Activated CD4-positive, CD25-positive, alpha-beta regulatory T cell treated with anti-CD3 and anti-CD28 coated beads, Interleukin-2, amount 50 U/mL, for 16 hours (primary cell): ENCODE measurements at places on chromosomes 6 and 20.

GRCh38 chr6:32050562-32050961 lies 12.3 kb downstream of the CYP21A2 start:
- DNase-seq = no peak

- DNase-seq = no peak
Observed at GRCh38 chr6:122751326-122751725, 28.2 kb upstream of the FABP7 start.

GRCh38 chr6:43207286-43207685 lies 22.0 kb downstream of the DNPH1 start:
- no peak for DNase-seq

GRCh38 chr6:11008821-11009220 lies 35.3 kb downstream of the ELOVL2 start:
- DNase-seq = no peak

DNA sequence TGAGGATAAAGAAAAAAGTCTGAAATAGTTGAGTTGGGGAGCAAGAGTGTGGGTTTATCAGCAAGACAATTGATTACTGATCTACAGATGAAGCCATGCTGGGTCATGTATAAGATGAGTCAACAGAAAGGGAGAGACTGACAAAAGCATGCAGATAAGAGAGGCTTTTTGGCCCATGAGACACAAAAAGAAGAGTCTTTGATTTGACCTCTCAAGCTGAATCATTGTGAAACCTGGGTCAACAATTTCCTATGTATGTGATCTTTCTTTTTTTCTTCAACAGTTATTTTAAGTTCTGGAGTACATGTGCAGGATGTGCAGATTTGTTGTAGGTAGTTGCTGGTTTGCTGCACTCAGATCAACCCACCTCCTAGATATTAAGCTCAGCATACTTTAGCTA lies 15.9 kb downstream of the RIMS1 start:
- DNase-seq = no peak

GRCh38 chr6:137341681-137342195 lies 122.6 kb upstream of the IFNGR1 start:
- DNase-seq = peak; percentile 13

DNA sequence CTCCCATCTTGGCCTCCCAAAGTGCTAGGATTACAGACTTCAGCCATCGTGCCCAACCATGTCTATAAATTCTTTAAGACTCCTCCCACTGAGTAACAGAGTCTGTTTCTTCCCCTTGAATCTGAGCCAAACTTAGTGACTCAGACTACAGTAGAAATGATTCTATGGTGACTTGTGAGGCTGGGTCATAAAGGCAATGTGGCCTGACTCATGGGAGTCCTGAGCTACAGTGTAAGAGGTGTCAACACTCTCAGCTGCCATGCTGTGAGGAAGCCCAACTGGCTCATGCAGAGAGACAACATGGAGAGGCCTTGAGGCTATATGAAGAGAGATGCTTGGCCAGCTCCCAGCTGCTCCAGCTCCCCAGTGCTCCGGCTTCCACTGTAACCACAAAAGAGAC lies 5.2 kb upstream of the NRSN2 start:
- DNase-seq = no peak

DNA sequence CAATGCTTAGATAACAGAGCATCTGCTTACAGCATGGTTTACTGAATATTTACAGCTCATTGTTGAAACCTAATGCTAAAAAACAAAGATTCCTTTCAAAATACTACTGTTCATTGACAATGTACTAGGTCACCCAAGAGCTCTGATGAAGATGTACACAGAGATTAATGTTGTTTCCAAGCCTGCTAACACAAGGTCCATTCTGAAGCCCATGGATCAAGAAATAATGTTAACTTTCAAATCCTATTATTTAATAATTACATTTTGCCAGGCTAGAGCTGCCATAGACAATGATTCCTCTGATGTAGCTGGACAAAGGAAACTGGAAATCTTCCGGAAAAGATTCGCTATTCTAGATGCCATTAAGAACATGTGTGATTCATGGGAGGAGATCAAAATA lies 355.6 kb downstream of the TENT5A start:
- DNase-seq = no peak

- DNase-seq = no peak
Observed at GRCh38 chr20:23114448-23115082, 28.4 kb upstream of the CD93 start.

GRCh38 chr6:501891-502601 lies 110.5 kb downstream of the IRF4 start:
- DNase-seq = no peak

GRCh38 chr6:56915832-56916231 lies 39.1 kb upstream of the BEND6 start:
- no peak for DNase-seq

- DNase-seq = no peak
Observed at GRCh38 chr6:44631968-44632367, 244.5 kb downstream of the CDC5L start.

- no peak for DNase-seq
Observed at GRCh38 chr20:64063389-64064144, 569 bp downstream of the TCEA2 start.

DNA sequence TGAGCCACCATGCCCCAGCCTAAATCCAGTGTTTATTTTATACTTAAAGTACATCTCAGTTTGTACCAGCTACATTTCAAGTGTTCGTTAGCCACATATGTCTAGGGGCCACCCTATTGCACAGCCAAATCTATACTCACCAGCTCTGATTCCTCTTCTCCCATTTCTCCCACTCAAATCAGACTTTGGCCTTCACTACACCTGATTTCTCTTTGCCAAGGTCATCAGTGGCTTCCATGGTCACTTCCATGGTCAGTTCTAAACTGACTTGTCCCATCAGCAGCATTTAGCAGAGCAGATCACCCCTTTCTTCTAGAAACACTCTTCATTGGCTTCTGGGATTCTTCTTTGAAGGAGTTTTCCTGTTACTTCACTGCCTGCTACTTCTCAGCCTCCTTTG lies 14.1 kb downstream of the GHRH start:
- no peak for DNase-seq

DNA sequence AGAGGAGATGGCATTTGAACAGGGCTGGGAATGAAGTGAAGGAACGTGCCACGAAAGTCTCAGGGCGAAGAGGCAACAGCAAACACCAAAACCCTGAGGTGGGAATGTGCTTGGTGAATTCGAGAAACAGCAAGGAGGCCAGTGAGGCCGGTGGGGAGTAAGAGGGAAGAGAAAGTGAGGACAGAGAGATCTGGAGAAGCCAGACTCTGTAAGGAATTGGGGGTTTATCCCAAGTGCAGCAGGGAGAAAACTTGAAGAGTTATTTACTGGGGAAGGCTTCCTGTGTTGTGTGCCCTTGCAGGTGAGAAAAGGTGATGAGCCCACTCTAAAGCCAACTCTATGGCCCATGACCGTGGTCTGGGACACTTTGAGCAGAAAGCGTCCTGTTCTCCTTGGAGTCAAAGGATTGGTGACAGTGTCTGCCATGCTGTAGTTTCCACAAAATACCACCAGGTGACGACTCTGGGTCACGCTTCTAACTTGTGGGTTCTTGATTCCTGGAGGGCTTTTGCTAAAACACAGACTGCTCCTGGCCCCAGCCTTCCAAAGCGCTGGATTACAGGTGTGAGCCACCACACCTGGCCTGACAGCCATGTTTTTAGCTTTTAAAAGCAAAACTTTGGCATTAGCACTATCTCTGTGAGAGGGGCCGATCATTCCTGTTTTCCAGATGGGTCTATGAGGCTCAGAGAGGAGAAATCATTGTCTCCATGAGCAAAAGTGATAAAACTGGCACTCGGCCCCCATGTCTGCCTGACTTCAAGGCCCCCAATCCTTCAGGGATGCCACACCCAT lies 18.0 kb upstream of the CSNK2A1 start:
- DNase-seq = no peak

DNA sequence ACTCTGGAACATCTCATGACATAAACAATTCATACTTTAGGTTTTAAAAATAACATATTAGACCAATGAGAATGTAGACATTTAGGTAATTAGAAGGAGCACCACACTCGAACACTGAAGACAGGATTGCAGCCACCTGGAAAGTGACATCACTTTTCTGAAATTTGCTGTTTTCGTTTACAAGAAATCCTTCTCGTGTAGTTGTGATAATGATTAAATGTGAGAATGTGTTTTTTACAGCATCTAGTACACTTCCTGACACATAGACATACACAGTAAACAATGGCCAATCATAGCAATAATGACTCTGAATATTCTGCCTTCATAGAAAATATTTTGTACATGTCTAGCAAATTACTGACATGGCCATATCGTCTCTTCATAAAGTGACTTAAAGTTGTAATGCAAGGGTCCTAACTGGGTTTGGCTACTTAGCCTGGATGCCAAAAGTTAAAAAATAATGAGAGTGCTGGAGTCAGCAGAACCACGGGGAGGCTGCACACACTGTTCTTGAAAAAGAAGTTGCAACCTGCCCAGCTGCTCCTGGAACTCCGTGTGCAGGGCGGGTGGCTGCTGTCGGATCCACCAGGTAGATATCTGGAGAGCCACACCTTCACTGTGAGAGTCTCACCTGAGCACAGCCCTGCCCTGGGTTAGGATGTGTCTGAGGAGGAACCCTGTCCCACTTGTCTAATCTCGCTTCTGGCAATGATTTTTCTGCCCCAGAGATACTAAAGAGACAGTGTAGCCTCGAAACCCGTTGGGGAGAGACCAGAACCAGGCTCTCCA lies 212.9 kb downstream of the QKI start:
- DNase-seq = no peak

DNA sequence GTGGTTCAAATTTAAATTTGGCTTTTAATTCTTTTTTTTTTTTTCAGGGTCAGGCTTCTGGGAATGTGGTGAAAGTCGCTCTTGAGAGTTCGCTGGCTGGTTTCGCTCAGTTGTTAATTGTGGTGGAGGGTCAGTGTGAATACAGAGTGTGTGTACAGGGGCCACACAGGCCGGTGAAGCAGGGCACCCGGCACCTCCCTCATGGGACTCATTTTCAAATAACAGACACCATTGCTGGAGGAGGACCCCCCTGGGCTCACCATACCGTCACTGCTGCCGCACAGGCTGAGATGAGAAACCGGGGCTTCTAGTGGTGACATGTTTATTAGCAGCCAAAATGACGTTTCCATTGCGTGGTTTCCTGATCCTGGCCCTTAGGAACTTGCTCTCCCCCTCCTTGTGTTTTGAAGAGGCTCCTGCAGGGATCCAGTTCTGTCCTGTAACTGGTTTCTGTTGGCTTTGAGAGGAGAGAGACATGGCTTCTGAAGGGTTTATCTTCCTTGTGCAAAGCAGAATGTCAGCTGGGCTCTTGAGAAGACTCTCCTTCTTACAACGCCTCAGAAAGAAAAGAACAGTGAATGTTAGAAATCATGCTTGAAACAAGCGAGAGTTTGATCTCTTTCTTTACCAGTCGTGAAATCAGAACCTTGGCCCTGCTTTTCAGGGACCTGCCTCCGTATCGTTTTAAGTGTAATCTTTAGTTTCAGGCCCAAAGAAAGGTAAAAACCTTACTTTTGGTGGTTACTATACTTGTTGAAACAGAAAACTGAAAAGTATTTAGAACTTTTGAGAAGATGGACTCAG lies 37.8 kb downstream of the DUSP22 start:
- no peak for DNase-seq

GRCh38 chr20:25007491-25008305 lies 15.1 kb upstream of the APMAP start:
- DNase-seq = no peak

DNA sequence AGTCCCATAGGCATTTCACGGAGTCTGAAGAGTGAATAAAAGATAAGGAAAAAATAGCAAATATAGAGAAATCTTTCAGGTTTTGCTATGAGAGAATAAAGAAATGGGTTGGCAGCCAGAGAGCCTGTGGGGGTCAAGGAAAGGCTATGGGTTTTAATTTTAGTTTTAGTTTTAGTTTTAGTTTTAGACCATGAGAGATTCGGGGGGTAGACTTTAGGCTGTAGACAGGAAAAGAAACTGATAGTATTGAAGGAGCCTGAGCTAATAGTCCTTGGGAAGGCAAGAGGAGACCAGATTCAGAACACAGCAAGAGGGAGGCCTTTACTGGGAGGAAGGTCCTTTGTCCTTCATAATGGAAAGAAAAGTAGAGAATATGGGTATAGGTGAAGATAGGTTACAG lies 19.3 kb downstream of the DOP1A start:
- DNase-seq = no peak

- peak; percentile 2 for DNase-seq
Observed at GRCh38 chr6:159762681-159763293, 942 bp downstream of the ACAT2 start.

DNA sequence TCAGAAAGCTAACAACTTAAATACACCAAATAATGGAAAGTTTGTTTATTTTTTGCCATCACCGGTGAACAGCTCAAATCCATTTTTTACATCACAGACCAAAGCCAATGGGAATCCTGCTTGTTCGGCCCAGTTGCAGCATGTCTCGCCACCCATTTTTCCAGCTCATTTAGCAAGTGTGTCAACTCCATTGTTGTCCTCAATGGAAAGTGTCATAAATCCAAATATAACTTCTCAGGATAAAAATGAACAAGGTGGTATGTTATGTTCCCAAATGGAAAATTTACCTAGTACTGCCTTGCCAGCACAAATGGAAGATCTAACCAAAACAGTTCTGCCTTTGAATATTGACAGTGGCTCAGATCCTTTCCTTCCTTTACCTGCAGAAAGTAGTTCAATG lies 65.3 kb upstream of the SMIM8 start:
- no peak for DNase-seq

GRCh38 chr6:69105288-69105687 lies 470.2 kb downstream of the ADGRB3 start:
- DNase-seq = no peak

DNA sequence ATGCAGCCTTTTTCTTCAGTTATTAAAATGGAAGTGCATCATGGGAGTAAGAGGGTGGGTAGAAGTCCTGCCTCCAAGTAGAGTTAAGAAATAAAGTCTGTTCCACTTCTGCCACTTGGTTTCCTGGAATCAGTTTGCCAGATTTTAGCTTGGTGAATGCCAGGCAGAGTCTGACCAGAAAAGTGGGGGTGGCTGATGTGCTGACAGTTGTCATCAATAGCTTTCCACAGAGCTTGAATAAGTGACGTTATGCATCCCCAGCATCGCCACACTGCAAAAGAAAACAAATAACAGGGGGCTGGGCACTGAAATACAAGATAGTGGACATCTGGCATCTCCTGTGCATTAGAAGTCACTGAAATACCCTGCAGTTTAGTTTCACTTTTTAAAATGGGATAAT lies 30.8 kb upstream of the CEP162 start:
- no peak for DNase-seq

DNA sequence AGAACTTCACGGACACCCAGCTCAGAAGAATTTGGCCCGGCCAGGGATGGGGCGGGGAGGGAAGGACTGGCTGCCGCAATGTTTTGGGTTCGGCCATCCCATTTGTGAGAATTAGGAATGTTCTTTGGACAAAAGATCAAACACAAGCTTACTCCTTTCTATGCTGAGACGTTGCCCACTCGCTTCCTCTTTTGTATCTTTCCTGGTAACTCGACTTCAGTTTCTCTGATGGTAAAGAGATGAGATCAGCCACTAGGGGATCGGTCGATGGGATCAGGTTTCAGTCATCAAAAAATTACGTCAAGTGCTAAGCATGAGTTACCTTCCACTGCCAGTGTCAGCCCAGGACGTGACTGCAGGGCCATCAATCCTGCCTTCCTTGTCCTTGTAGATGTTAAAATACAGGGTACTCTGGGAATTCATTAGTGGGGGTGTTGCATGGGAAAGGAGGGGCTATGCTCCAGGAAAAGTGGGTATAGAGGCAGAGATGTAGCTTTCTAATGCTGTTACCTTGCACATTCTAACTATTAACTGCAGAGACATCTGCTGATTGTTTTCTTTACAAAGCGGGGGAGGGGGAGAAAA lies 190.2 kb downstream of the TSHZ2 start:
- no peak for DNase-seq

- no peak for DNase-seq
Observed at GRCh38 chr20:17644451-17644850, 37.6 kb downstream of the RRBP1 start.

- DNase-seq = no peak
Observed at GRCh38 chr6:159467473-159468041, 225.5 kb downstream of the SOD2 start.
